ENCODE measurements at places on chromosomes 1 and 21. TPM values are rescaled to one million over a fixed set of nuclear protein-coding genes. Genes with fewer than 3 reads are reported as not detected.

The OR2G6 gene
- total RNA-seq = not detected

The MAP1LC3C gene
- not detected for total RNA-seq

The RAD54L gene
- 0.08 TPM for total RNA-seq

The KMO gene
- 10.2 TPM for total RNA-seq

The CATSPERE gene
- 0.79 TPM for total RNA-seq

DNA sequence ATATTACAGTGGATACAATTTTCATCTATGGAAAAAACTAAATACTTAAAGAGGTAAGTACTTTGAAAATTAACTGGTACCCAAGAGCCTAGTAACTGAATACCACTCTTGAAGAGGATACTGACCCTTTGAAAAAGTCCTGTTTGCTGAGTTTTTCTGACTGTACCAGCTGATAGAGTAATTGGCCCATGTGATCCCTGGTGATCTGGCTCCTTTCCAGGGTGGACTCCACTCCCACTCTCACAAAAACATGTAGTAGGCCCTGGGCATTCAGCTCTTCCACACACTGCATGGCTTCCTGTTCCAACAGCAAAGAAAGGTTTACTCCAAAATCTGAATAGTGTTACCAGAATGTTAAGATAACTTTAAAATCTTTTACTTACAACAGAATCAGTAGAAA, 53.6 kb upstream of the HP1BP3 start:
- DNase-seq = peak; percentile 74

DNA sequence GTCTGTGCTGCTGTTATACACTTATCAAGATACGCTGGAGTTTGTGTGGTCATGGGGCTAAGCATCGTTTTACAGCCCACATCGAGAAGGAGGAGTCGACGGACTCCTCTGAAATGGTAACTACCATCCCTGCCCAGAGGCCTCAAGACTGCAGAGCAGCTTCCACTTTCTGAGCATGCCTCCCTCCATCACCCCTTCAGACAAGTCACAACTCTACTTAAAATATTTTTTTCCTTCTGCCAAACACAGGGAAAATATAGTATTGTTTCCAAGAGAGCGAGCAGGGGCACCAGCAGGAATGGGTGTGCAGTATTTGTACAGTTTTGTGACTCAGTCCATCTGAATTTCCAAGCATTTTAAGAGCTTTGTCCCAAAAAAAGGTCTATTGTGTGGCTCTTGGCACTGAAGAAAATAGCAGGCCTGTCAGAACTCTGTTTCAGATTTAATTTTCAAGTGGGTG, 14.1 kb downstream of the EVA1C start:
- DNase-seq = no peak

- DNase-seq = no peak
These were observed 10.7 kb downstream of the DDI2 start for GRCh38 chr1:15628003-15628402.

GRCh38 chr1:78645723-78646122, 3.9 kb upstream of the IFI44 start:
- no peak for DNase-seq

GRCh38 chr1:5271264-5271663, 616.9 kb downstream of the AJAP1 start:
- DNase-seq = no peak

- DNase-seq = no peak
These were observed 316.0 kb upstream of the VAMP3 start for GRCh38 chr1:7454895-7455784.

DNA sequence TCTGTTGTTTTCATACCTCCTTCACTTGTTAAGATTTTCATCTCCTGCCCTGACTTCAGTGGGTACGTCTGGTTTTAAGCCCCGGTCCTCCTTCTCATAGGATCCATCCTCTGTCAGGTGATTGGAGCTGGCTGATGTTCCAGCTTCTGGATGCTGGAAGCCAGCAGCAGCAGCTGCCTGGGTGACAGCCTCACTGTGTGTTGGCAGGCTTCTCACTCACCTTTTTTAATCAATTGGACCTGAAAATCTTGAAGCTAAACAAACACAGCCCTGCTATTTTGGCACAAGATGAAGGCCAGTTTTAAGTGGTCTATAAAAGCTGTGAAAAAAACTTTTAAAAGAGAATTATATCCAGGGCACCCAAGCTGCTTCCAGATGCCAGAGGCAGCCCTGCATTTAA, 181.0 kb downstream of the DISC1 start:
- no peak for DNase-seq

DNA sequence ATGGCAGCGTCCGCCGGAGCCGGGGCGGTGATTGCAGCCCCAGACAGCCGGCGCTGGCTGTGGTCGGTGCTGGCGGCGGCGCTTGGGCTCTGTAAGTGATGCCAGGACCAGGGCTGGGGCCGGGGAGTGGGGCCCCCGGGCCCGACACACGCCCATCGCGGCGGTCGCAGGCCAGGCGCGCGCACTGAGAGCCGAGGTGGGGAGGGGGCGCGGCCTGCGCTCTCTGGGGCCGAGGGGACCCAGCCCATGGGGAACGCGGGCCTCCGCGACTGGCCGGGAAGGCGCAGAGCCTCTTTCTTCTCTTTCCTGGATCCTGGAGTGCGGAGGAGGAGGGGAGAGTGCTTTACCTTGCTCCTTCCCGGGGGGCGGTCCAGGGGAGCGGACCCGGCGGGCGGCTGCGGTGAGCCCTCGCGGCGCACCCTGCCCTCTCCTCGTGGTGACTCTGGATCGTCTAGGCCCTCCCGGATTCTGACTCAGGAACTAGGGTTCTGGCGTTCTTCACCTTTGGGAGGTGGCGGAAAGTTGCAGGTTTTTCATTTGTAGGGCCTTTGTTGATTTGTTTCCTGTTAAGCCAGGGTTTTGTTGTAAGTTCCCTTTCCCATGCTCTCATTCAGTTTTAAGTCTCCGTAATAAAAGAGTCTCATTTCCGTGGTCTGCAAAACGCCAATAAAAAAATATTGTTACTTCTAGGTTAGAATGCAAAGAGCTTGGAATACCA, 529 bp downstream of the MPZL1 start:
- peak; percentile 61 for DNase-seq

- no peak for DNase-seq
These were observed 11.1 kb upstream of the SCYL3 start for GRCh38 chr1:169904834-169905233.

DNA sequence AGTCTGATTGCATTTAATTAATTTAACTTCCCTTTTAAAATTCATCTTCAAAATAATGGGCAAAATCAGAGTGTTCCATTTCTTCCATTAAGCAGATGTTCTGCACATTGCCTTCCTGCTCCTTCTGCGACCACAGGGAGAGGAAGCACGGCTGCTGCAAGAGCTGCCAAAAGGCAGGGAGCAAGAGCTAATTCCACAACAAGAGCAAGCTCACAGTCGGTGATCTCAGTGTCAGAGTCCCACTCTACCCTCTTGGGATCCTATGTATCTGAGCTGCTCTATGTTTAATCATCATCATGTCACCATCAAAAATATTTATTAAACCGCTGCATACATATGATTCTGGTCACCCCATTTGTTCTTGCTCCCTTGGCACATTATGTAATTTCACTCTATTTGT, 255.3 kb upstream of the CAMK1G start:
- DNase-seq = no peak

- DNase-seq = no peak
These were observed 27.6 kb downstream of the DNAJC8 start for GRCh38 chr1:28205243-28205642.

DNA sequence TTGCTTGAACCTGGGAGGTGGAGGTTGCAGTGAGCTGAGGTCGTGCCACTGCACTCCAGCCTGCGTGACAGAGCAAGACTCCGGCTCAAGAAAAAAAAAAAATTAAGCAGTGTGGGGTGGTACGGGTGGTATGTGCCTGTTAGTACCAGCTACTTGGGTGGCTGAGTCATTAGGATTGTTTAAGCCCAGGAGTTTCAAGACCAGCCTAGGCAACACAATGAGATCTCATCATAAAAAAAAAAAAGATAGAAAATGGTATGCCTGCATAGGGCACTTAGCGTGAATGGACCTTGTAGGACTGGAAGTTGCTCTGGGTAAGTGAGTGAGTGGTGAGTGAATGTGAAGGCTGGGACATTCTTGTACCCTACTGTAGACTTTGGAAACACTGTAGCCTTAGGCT, 37.0 kb downstream of the TBCE start:
- no peak for DNase-seq

GRCh38 chr1:70382682-70383081, 28.2 kb upstream of the ANKRD13C start:
- DNase-seq = no peak
